Fibroblast of villous mesenchyme (primary cell): ENCODE measurements at places on chromosomes 2 and 18. TPM values are rescaled to one million over a fixed set of nuclear protein-coding genes. Genes with fewer than 3 reads are reported as not detected.

DNA sequence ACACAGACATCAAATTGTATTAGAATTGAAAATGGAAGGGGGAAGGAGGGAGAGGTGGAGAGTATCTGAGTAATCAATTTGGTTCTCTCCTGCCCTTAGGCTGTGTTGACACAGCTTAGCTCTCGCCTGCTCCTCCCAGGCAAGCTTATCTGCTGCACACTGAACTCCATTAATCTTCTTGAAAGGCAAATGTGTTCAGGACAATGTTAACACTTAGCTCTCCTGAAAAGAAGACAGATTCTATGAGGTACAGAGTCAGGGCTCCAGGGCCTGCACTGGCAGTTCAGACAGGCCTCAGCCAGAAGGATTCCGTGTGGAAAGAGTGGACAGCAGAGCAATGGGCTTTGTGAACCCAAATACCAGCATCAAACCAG, 430.0 kb upstream of the TNP1 start:
- DNase-seq: peak; percentile 76

DNA sequence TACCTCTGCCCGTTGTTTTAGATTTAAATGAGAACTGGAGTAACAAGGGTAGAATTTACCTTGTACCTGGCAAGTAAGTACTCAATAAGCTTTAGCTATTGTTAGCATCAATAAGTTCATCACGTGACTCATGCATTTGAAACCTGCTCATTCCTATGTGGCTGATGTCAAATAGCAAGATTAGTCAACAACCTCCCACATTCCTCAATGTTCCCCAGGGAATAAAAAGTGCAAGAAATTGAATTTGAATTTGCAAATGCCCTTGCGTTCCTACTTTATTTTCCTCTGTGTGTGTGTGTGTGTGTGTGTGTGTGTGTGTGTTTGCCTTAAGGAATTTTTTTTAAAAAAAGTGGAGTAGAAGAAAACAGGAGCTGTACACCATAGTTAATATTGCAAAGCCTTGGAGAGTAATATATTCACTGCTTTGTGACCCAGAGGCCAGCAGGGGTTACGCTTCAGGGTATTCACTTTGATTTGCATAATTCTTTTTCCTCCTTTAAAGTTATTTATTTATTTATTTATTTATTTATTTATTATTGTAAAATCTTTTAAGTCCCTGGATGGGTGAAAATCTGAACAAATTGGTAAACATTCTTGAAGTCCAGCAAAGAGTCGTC, 43.9 kb upstream of the DNAH7 start:
- peak; percentile 68 for DNase-seq

- no peak for DNase-seq
These were observed 756 bp upstream of the NAGK start for GRCh38 chr2:71067567-71068217.

DNA sequence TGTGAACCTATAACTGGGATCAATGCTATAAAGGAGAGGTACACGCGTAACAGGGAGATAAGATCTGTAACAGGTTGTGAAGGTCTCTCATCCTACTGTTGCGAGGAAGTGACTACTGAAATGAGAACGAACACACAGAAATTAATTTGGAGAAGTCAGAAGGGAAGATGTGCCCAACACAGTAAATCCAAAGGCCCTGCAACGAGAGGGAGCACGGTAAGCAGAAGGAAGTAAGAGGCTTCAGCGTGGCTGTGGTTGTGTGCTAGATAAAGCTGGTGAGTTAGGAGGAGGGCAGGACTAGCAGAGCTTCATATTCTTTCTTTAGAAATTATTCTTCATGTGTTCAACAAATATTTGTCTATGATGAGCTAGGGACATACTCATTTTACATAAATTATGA, 2.5 kb upstream of the ATG16L1 start:
- DNase-seq: no peak

GRCh38 chr2:48165070-48165753, 258.9 kb upstream of the FBXO11 start:
- no peak for DNase-seq

DNA sequence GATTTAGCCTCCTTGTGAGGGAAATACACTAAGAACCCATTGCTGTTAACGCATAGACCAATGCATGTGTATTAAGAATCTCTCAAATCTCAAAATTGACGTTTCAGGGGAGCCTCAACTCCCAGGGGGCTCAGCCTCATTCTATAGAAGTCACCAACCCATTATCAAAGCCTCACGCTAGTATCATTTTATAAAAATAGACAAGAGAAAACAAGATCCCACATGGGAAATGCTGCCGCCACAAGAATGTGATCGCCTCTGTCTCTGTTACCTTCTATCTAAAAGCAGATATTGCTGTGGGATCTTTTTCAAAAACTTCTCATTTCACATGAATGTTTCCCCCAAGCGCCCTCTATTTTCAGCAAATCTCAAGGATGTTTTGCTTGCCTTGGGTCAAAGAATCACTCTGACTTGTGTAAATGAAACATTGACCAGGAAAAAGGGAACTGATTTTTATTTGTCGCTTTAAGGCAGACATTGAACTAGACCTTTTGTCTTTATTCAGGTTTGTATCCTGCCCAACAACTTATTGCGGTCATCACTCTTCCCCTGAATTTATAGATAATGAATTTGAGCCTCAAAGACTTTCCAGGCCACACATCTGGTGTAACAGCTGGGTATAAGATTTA, 679.0 kb upstream of the ID2 start:
- peak; percentile 13 for DNase-seq

GRCh38 chr18:69617888-69618287, 217.2 kb downstream of the DOK6 start:
- DNase-seq: no peak

DNA sequence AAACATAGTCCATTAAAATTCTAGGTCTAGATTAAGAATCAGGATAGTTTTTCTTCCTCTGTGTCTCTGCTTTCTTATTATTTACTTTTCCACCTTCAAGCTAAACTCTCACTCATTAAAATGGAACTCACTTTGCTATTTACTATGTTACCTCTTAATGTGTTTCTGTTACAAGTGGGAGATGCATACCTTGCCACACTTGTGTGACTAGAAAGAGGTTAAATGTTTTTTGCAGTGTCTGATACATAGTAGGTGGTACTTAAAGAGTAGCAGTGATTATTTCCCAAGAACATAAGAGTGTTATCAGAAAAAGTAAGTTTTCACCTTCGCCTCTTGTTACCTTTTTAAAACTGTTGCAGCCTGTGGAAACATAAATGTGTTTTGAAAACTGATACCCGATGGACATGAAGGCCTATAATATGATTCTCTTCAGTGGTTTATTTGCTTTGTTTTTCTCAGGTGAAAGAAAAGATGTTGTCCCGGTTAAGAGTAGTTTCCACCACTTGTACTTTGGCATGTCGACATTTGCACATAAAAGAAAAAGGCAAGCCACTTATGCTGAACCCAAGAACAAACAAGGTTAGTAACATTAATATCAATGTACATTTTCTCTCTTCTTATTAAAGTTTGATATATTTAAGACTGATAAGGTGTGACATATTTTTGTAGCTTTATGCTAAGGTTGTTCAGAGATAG, 16.6 kb downstream of the ME2 start:
- DNase-seq: no peak

The CERKL gene
- total RNA-seq: under 0.01 TPM in 2 replicates

The SCYGR6 gene
- total RNA-seq: not detected in 2 replicates

The LIMS3 gene
- 5.8 and 14.2 TPM in 2 replicates for total RNA-seq

The RAB3GAP1 gene
- total RNA-seq: 73.4 and 100 TPM in 2 replicates

The SULT1C2 gene
- total RNA-seq: not detected in 2 replicates
